ENCODE measurements at places on chromosomes 12 and 14.

- no peaks in the 10 kb centered on the region for H3K27me3 ChIP-seq
- no peaks in the 10 kb centered on the region for H3K36me3 ChIP-seq
- no peaks in the 10 kb centered on the region for H3K4me1 ChIP-seq
These were observed 43.4 kb downstream of the BDKRB1 start for GRCh38 chr14:96299441-96299840.

DNA sequence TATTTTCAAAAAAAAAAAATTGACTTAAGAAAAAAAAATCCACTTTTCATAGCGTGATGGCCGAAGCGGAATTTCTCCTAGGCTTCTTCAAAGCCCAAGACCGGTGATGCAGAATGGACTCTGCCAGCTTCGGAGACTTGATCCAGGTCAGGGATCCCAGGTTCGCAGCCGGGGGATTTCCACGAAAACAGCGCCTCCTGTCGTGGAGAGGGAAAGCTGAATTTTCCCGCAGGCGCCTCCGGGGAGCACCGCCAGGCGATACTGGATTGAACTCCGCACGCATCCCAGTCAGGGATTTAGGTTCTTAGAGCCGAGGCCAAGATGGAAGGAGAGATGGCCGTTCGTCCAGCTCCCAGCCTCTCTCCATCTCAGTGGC, 2.1 kb downstream of the TTC6 start:
- H3K36me3 ChIP-seq: no peaks in the 10 kb centered on the region
- H3K27ac ChIP-seq: no peak overlapping the region
- no peak overlapping the region for H3K4me3 ChIP-seq
- no peak for DNase-seq
- H3K27me3 ChIP-seq: peaks cover 74% of the 10 kb centered on the region
- H3K4me1 ChIP-seq: peaks cover 12% of the 10 kb centered on the region

DNA sequence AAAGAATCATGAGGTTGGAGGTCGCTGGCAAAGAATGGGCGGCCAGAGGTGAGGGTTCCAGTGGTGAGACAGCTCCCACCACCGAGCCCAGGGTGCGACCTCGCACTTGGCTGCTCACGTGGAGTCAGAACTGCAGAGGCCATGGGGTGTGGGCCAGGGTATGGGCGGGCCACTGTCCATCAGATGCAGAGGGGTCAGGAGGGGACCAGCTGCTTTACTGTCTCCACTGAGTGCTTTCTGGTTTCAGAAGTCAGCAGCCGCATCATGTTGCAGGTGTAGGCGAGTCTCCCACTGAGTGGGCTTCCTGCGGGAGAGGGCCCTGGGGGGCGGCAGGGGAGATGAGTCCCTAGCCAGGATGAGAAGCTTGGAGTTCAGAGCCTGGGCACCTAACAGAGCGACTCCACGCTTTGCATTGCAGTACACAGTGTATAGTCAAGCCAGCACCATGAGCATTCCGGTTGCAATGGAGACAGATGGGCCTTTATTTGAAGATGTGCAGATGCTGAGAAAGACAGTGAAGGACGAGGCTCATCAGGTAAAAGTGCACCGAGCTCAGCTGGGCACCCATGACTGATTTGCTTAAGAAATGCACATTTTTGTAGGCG, 46.9 kb upstream of the DYNC1H1 start:
- no peak overlapping the region for H3K4me3 ChIP-seq
- H3K36me3 ChIP-seq: peaks cover 6% of the 10 kb centered on the region
- H3K27me3 ChIP-seq: no peaks in the 10 kb centered on the region
- no peak overlapping the region for H3K27ac ChIP-seq

- H3K36me3 ChIP-seq: no peaks in the 10 kb centered on the region
- H3K4me1 ChIP-seq: no peaks in the 10 kb centered on the region
- DNase-seq: no peak
- H3K27me3 ChIP-seq: no peaks in the 10 kb centered on the region
- H3K4me3 ChIP-seq: no peak overlapping the region
- H3K27ac ChIP-seq: no peak overlapping the region
These were observed 244.2 kb upstream of the CLEC14A start for GRCh38 chr14:38500125-38500524.

DNA sequence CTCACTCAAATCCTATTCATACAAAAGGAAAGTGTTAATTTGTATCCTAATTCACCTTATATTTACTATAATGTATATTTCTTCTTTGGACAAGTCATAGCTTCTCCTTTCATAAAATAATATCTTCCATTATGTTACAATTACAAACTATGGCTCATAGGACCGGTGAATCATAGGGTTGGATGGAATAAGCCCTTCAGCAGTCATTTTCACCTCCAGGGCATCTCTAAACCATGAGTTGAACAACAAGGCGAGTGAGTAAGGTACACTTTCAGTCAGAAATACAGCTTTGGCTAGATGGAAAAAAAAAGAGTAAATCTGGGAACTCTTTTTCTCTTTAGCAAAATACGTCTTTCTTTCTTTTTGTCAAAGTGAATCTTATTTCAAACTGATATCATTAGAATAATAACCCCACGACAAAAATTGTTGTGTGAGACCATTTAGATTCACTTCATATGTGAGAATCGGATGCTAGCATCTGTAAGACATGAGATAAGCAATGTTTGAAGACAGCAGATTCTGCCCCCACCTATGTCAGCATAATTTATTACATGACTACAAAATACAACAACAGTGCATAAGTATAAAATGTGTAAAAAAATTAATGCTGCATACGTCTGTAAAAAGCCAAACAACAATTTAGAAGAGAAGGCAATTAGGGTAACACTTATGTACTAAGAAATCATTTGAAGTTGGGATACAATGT, 184.4 kb upstream of the SLC38A2 start:
- no peaks in the 10 kb centered on the region for H3K36me3 ChIP-seq
- DNase-seq: peak; percentile 88
- no peak overlapping the region for H3K4me3 ChIP-seq
- H3K27me3 ChIP-seq: no peaks in the 10 kb centered on the region
- H3K27ac ChIP-seq: peak overlapping the region; percentile 99
- peaks cover 90% of the 10 kb centered on the region for H3K4me1 ChIP-seq

- no peaks in the 10 kb centered on the region for H3K36me3 ChIP-seq
- DNase-seq: peak; percentile 66
- H3K4me1 ChIP-seq: peaks cover 32% of the 10 kb centered on the region
These were observed 210.3 kb downstream of the NUAK1 start for GRCh38 chr12:105928436-105928835.

- H3K27me3 ChIP-seq: peaks cover 4% of the 10 kb centered on the region
- no peak for DNase-seq
- H3K4me3 ChIP-seq: no peak overlapping the region
- H3K27ac ChIP-seq: no peak overlapping the region
- no peaks in the 10 kb centered on the region for H3K4me1 ChIP-seq
- H3K36me3 ChIP-seq: no peaks in the 10 kb centered on the region
These were observed 110.2 kb downstream of the DPF3 start for GRCh38 chr14:72783741-72784140.

- no peak overlapping the region for H3K4me3 ChIP-seq
- no peaks in the 10 kb centered on the region for H3K36me3 ChIP-seq
- H3K4me1 ChIP-seq: peaks cover 23% of the 10 kb centered on the region
- DNase-seq: no peak
- no peak overlapping the region for H3K27ac ChIP-seq
These were observed 2.7 kb downstream of the ART4 start for GRCh38 chr12:14840616-14841015.

DNA sequence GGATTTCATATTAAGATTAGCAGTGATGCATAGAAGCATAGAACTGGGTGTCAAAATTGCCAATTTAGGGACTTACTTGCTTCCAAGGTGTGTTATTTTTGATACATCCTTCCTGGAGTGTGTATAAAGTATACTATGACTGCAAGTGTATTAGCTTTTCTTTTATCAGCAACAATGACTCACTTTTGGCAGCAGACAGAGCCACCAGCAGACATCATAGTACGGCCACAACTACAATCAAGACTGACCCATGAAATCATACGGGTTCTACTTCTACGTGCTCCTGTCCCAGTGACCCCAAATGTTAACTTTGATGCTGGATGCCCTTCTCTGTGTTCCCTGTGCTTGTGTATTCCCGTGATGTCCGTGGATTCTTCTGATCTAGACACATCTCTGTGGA, 443.9 kb downstream of the TMEM132D start:
- DNase-seq: no peak
- H3K36me3 ChIP-seq: no peaks in the 10 kb centered on the region
- no peaks in the 10 kb centered on the region for H3K4me1 ChIP-seq

GRCh38 chr12:90652280-90652679, 302.7 kb downstream of the CCER1 start:
- no peak overlapping the region for H3K4me3 ChIP-seq
- H3K4me1 ChIP-seq: no peaks in the 10 kb centered on the region
- no peaks in the 10 kb centered on the region for H3K36me3 ChIP-seq
- no peak for DNase-seq
- no peak overlapping the region for H3K27ac ChIP-seq

DNA sequence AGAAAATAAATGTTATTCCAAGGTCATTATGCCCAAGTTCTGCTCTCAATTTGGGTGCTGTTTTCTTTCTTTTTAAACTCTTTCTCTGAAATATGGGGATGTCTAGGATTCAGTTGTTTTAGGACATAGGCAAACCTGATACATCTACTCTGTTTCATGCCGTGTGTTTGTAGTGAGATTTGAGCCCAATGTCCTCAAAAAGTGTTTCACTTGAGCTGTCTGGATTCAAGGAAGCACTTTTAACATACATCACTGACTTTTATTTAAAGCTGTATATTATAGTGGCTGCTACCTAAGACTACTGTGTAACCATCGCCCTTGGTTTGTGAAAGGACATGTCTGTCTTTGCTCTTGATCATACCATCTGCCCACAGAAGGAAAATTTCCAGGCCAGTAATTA, 709.3 kb upstream of the STXBP6 start:
- H3K27me3 ChIP-seq: no peaks in the 10 kb centered on the region
- no peaks in the 10 kb centered on the region for H3K4me1 ChIP-seq
- H3K4me3 ChIP-seq: no peak overlapping the region
- H3K27ac ChIP-seq: no peak overlapping the region
- H3K36me3 ChIP-seq: no peaks in the 10 kb centered on the region
- no peak for DNase-seq

- no peak overlapping the region for H3K4me3 ChIP-seq
- H3K4me1 ChIP-seq: no peaks in the 10 kb centered on the region
- DNase-seq: no peak
- no peaks in the 10 kb centered on the region for H3K36me3 ChIP-seq
- no peaks in the 10 kb centered on the region for H3K27me3 ChIP-seq
These were observed 56.5 kb upstream of the PPFIA2 start for GRCh38 chr12:81815611-81816010.

DNA sequence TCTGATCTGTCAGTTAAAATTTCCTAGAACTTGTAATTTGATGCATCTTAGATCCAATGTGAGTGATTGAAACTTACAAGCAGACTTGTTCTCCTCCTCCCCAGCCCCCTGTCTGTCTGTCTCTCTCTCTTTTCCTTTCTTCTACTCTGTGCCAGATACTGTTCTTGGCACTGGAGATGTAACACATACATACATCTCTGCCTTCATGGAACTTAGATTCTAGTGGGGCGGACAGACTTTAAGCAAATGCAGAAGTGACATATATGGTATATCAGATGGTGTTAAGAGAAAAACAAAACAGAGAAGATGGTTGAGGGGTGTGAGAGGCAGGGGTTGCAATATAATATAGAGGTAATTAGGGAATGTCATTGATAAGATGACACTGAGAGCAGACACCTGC, 6.6 kb downstream of the CHST11 start:
- H3K36me3 ChIP-seq: no peaks in the 10 kb centered on the region
- H3K4me3 ChIP-seq: no peak overlapping the region
- H3K27me3 ChIP-seq: no peaks in the 10 kb centered on the region
- H3K27ac ChIP-seq: no peak overlapping the region
- H3K4me1 ChIP-seq: peaks cover 12% of the 10 kb centered on the region
- no peak for DNase-seq

Measured in keratinocyte (primary cell).